ENCODE measurements at places on chromosomes 6 and 20. TPM values are rescaled to one million over a fixed set of nuclear protein-coding genes. Genes with fewer than 3 reads are reported as not detected.

Gene TEAD3
- total RNA-seq = 23.8 TPM

Gene HRH3
- not detected for total RNA-seq

Gene CTSZ
- total RNA-seq = 109 TPM

Gene SLC32A1
- not detected for total RNA-seq

Gene COX4I2
- total RNA-seq = not detected

Gene RSPO3
- total RNA-seq = 1.9 TPM

Gene SYCP2
- 1.0 TPM for total RNA-seq

Gene TINAG
- total RNA-seq = 0.75 TPM

Gene BPIFB1
- not detected for total RNA-seq

Gene SASH1
- 13.8 TPM for total RNA-seq

Gene IRAK1BP1
- 4.5 TPM for total RNA-seq

Gene HFE
- 2.6 TPM for total RNA-seq

Gene DST
- 91.3 TPM for total RNA-seq

Gene C6orf58
- not detected for total RNA-seq

Gene ACTL10
- total RNA-seq = 3.6 TPM

Gene RCAN2
- total RNA-seq = 6.2 TPM

Gene RAET1L
- total RNA-seq = 1.8 TPM

Gene ZNF311
- 2.6 TPM for total RNA-seq

Gene OVOL2
- total RNA-seq = 3.1 TPM

Gene FILIP1
- 0.21 TPM for total RNA-seq

Gene RXRB
- 24.4 TPM for total RNA-seq

Gene PRR18
- 0.55 TPM for total RNA-seq

Gene TSHZ2
- 1.0 TPM for total RNA-seq

Gene IRF4
- total RNA-seq = 0.21 TPM

Gene HDGFL1
- not detected for total RNA-seq

Gene TBX18
- total RNA-seq = 0.46 TPM

Gene BLTP3A
- 19.2 TPM for total RNA-seq

Gene CPNE5
- total RNA-seq = 0.13 TPM

Gene SEMG2
- total RNA-seq = not detected

Gene EFCAB8
- total RNA-seq = not detected

Gene ELOVL5
- total RNA-seq = 74.6 TPM

Gene ZC2HC1B
- not detected for total RNA-seq

Gene LHFPL5
- not detected for total RNA-seq

Gene GGT7
- 12.5 TPM for total RNA-seq

Gene CLVS2
- total RNA-seq = 0.04 TPM

Gene SLC25A27
- total RNA-seq = 0.68 TPM

Gene HLA-DRB1
- 4.0 TPM for total RNA-seq

Gene GRM1
- under 0.01 TPM for total RNA-seq

Gene LRFN2
- total RNA-seq = not detected

Gene RBPJL
- total RNA-seq = not detected

Gene METTL24
- total RNA-seq = 1.2 TPM

Gene PLCG1
- 143 TPM for total RNA-seq

Gene SNRNP48
- 6.4 TPM for total RNA-seq

Gene COL21A1
- total RNA-seq = not detected

Gene PPP1R16B
- total RNA-seq = 0.14 TPM

Gene MKKS
- total RNA-seq = 19.2 TPM

Gene BMP6
- total RNA-seq = 0.89 TPM

Gene TFEB
- 3.8 TPM for total RNA-seq

Gene AIF1
- total RNA-seq = 0.33 TPM

Gene FLRT3
- total RNA-seq = 3.3 TPM

Gene MYB
- total RNA-seq = 1.7 TPM

Gene KIAA0408
- 3.6 TPM for total RNA-seq

Gene BPIFA1
- not detected for total RNA-seq

Gene FAM83C
- not detected for total RNA-seq

Gene CSNK2B
- total RNA-seq = 405 TPM
